ENCODE measurements at places on chromosomes 6 and 20.

GRCh38 chr20:48816282-48817205 is 11.3 kb downstream of the PREX1 start:
- DNase-seq: no peak

DNA sequence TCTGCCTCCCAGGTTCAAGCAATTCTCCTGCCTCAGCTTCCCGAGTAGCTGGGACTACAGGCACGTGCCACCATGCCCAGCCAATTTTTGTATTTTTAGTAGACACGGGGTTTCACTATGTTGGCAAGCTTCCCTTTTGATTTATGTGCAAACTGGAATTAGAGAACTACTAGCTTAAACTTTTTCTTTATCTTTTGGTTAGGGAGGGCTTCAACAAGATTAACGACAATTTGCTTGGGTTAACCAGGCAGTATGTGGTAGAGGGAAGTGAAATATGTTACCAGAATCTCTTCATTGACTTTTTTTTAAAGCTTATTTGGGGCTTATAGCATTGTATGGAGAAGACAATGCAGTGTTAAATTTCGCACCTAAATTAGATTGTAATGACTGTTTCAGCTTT is 9.0 kb downstream of the MYO6 start:
- DNase-seq: no peak

- no peak for DNase-seq
These were observed 48.4 kb downstream of the EZR start for GRCh38 chr6:158770533-158771330.

- no peak for DNase-seq
These were observed 154.5 kb downstream of the MYLK4 start for GRCh38 chr6:2596222-2596621.

GRCh38 chr6:23696992-23697391 is 429.0 kb upstream of the NRSN1 start:
- DNase-seq: no peak

- no peak for DNase-seq
These were observed 22.8 kb downstream of the AMD1 start for GRCh38 chr6:110897433-110897832.

DNA sequence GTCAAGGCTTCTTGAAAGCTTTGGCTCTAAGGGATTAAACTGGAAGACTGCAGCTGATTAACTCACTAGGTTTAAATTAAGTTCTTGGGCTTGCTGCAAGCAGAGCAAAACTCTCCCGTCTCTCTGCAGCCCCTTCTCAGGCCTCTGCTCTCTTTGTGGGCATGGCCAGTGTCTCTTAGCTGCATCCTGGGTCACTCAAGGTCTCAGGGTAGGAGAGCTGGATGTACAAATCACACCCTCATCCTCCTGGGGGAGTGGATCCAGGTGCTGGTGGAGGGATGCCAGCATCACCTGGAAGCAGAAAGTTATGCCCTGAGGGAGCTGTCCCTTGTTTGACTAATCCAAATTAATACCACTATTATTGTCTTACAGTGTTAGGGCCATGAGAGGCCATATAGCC is 35.8 kb downstream of the GCM1 start:
- no peak for DNase-seq

DNA sequence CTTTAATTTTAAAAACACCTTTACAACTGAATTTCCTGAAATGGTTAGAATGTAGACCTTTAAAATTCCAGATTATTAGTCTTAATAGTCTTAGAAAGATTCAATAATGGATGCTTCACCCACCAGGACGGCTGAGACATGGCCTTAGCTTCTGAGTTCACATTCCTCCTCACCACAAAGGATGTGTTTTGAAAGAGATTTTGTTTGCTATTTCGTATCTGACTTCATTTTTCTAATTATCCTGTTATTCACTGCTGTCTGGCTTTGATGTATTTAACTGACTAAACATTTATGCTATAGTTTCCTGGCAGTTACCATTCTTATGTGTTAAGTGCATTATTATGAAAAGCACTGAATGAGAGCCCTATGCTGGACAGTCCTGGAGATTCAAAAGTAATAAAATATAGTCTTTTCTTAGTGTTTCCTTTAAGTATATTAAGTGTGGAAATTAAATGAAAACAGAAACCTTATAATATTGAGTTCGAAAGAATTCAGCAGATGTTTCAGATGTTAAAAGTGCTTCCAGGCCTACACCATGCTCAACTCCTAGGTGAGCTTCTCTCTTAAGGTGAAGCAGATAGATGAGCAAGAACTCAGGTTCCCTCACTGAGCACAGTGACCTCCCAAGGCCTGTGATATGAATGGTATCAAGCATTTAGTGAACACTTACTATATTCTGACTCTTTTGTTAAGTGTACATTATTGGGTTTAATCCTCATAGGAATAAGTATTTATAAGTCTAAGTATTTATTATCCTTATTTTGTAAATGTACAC is 40.3 kb downstream of the MAP3K4 start:
- DNase-seq: no peak

DNA sequence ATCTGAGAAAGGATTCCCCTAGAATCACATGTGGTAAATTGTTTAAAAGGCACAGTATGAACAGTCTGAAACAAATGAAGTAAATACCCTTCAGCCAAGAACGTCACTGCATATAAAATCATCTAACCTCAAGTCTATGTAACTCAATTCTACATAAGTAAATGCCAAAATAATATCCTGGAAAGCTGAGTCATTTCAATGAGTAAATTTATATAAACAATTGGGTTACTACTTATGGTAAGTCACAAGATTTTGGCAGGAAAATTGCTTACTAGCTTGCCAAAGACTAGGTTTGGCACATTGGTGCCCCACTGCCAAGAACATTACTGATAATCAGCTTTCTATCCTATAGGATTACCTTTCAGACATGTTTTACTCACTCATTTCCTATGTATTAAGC is 8.4 kb downstream of the GMDS start:
- no peak for DNase-seq

DNA sequence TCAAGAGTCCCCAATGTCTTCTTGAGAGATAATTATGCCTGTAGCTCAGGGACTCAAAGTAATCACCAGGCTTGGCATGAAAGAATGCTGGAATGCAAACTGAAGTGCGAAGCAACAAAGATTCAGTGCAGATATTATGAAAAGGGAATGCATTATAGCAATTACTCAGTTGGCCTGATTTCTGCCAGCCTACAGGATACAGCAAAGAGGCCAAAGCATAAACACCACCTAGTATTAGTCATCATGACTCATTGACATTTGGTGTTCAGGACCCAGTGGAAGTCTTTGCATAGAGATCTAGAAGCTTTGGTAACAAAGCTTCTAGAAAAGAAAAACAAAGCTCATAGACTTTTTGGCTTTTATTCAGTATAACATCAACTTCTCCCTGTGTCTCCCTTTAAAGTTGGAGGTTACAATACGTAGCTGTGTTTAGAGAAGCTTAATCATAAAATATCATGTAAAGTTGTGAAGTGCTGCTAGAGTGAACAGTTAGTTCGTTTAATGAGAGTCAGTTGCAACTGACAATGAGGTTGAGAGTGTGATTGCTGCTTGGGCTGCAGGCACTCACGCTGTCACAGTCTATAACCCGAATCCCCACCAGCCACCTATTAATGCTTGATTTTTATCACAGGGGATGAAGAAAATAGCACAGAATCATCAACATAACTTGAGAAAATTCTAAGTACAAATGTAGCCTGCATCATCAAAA is 932.7 kb downstream of the TFAP2A start:
- no peak for DNase-seq

- DNase-seq: no peak
These were observed 26.2 kb downstream of the PSMF1 start for GRCh38 chr20:1144401-1145172.

DNA sequence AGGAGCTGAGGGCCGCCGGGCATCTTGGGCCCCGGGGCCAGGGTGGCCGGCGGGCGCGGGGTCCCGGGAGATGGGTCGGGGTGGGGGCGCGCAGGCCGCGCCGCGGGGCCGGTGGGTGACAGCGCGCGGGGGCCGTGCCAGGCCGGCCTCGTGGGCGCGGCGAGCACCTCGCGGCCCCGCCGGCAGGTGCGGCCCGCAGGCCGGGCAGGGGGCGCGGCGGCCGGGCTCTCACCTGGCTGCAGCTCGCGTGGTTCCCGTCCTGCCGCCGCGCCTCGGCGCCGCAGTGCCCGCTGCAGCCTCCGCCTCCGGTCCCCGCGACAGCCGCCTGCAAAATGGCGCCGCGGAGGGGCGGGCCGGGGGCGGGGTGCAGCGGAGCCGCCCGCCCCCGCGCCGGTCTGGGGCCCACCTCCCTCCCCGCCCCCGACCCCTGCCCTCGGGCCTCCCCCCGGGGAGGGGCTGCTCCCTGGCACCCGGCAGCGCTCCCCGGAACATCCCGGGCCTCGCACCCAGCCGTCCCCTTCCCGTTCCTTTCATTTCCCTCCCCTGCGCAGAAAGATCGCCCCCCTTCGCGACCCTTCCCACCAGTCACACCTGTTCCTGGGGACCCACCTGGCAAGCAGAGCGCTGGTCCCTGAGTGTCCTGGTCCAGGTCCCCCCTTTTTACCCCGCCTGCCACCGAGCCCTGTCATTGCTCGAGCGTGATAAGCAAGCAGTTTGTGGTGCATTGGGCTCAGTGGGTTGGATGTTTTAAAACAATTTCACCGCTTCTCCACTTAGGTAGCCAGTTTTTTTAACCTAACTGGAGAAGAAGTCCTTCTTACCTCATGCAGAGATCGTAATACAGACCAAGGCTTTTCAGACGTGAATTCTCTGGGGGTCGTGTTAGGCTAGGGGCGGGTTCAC is at the start of gene SLC23A2:
TSS of gene SLC23A2 (minus strand) at position 337 of the 903 bp plus-strand sequence. CDS start 68,948 bp downstream, outside the sequence.
- DNase-seq: no peak

- DNase-seq: no peak
These were observed 117.0 kb downstream of the MAP3K7 start for GRCh38 chr6:90469906-90470305.

- no peak for DNase-seq
These were observed 263.0 kb upstream of the PLCB4 start for GRCh38 chr20:8805737-8806442.

GRCh38 chr6:12017263-12017662 is 5.2 kb downstream of the HIVEP1 start:
- no peak for DNase-seq

DNA sequence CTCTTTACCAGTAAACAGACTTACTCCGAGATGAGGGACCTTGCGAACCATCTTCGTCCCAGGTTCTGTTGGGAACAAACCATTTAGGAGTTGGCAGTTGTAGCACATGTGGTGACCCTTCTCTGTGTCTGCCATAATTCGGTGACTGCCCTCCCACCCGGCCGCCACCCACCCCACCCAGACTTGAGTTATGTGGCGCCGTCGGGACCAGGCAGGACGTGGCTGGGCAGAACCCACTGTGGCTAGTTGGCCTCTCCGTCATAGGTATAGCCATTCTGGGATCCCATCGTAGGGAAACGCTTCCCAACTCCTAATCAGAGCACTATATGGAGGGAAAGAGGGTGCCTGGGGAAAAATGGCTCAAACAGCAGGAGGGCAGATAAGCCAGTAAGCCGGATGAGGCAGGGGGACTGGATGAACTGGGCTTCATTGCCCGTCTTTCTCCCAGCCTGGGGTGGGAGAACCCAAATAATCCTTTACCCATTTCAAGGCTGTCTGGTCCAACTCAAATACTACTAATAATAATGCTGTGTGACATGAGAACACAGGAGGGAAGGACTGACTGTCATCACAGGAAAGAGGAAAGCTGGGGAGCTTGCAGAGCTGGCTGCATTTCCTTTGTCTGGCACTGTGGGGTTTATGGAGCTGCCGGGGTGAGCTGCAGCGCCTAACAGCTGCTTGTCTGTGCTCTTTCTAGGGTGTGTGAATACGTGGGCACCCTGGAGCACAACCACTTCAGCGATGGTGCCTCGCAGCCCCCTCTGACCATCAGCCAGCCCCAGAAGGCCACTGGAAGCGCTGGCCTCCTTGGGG is 73.0 kb upstream of the PBOV1 start:
- DNase-seq: no peak

DNA sequence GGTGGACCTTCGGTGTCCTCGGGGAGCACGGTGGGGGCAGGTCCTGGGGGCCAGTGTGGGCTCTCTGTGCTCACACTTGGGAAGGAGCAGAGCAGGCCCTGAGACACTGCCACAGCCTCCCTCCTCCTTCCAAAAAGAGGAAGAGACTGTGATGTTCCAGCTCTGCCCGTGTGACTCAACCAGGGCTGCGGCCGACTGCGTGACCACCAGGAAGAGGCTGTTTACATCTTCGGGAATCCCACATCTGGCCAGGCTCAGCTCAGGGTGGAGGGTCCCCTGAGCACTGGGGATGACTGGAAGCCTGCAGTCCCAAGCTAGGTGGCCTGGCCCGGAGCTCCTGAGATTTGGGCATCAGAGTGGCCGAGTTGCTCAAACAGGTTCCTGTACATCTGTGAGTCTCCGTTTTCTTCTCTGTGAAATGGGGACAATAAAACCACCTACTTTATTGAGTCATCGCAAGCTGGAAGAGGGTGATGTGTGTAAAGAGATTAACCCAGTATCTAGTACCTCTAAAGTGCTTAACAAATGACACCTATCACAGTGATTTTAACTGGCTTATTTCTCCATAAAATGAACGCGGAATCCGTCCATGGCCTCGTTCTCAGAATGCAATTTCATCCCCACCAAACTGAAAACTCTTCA is 242.1 kb downstream of the DLL1 start:
- DNase-seq: no peak

- no peak for DNase-seq
These were observed 1.1 kb upstream of the PSMB8 start for GRCh38 chr6:32844839-32845383.

GRCh38 chr6:170193326-170193821 is 97.5 kb downstream of the DLL1 start:
- no peak for DNase-seq

DNA sequence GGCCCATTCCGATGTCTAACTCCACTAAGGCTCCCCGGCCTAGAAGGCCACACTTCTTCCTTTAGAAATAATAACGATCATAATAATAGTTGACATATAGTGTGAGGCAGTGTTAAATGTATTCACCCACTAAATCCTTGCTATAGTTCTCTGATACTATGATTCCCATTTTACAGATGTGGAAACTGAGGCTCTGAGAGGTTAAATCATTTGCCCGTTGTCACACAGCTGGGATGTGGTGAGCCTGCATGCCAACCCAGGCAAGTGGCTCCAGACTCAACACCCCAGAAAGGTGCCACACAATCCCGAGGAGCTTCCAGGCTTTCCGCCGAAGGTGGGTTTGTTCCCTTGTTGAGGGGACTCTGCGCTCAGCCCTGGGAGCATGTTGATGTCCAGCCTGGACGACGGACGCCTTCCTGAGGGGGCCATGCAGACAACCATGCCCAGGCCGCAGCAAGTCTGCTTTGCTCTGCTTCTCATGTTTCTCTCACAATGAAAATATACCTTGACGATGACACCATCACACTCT is 104.6 kb upstream of the CDYL start:
- DNase-seq: no peak

GRCh38 chr6:64527899-64528298 is 892.3 kb downstream of the PHF3 start:
- DNase-seq: no peak

DNA sequence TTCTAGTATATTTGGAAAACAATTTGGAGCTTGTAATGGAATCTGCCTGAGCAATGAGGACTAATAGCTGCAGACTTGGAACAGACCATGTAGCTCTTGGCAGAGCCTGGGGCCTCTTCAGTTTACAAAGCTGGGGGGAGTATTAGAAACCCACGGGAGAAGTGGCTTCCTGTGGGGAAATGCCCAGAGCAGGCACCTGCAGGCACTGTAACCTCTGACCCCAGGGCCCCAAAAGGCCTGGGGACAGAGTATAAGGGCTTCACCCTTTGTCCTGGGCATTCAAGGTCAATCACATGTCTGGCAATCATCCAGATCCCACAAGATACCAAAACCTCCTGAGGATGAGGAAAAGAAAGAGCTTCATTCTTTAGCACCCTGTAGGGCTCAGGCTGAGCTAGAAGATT is 19.4 kb downstream of the PKIG start:
- DNase-seq: peak; percentile 13

All from hypothalamus (tissue), 51 donors.